ENCODE measurements at places on chromosomes 11 and 22. TPM values are rescaled to one million over a fixed set of nuclear protein-coding genes. Genes with fewer than 3 reads are reported as not detected.

Gene MMP12
- not detected for total RNA-seq

Gene KCNE3
- total RNA-seq, result 26.7 TPM

Gene C11orf42
- total RNA-seq, result not detected

Gene KDM4D
- 3.7 TPM for total RNA-seq

Gene TRIM48
- total RNA-seq, result not detected
